Lung microvascular endothelial cell (primary cell): ENCODE measurements at places on chromosomes 12 and 14. TPM values are rescaled to one million over a fixed set of nuclear protein-coding genes. Genes with fewer than 3 reads are reported as not detected.

Gene PTMS
- total RNA-seq: 45.1 and 56.0 TPM in 2 replicates

DNA sequence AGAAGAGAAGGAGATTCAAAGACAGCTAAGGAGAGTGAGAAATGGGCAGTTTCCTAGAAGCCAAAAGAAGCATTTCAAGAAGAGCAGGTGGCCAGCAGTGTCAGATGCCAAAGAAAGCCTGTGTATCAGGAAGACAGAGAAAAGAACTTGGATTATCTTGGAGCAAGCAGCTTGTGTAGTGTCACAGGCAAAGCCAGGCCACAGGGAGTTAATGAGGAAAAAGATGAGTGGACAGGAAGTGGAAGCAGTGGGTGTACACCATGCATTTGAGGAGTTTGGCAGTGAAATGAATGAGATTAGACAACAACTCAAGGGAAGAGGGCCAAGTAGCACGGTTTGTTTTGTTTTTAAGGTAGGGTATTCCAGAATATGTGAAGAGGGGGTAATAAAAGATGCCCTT, 5.6 kb upstream of the MYH7 start:
- DNase-seq: no peak

DNA sequence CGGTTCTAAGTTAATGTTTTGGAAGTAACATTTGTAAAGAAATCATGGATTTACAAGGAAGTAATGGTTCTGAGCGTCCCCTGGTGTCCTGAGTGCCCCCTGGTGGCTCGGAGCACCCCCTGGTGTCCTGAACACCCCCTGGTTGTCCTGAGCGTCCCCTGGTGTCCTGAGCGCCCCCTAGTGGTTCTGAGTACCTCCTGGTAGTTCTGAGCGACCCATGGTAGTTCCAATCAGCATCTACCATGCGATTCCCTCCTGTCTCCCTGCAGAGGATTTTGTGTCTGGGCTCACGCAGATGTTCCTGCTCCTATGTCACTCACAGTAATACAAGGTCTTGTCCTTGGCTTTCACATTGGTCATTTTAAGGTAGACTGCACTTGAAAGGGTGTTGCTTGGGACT, 1352.9 kb downstream of the TMEM121 start:
- peak; percentile 37 for DNase-seq

Gene DLK1
- total RNA-seq: not detected in 2 replicates

- DNase-seq: no peak
Observed at GRCh38 chr14:96455588-96455987, 46.6 kb upstream of the PAPOLA start.

Gene RIMKLB
- total RNA-seq: 33.3 and 46.6 TPM in 2 replicates

GRCh38 chr14:97584528-97584927, 787.3 kb downstream of the VRK1 start:
- no peak for DNase-seq

Gene TROAP
- 1.6 and 8.9 TPM in 2 replicates for total RNA-seq

Gene OR6C2
- not detected in 2 replicates for total RNA-seq

Gene TBC1D30
- 6.3 and 9.8 TPM in 2 replicates for total RNA-seq

DNA sequence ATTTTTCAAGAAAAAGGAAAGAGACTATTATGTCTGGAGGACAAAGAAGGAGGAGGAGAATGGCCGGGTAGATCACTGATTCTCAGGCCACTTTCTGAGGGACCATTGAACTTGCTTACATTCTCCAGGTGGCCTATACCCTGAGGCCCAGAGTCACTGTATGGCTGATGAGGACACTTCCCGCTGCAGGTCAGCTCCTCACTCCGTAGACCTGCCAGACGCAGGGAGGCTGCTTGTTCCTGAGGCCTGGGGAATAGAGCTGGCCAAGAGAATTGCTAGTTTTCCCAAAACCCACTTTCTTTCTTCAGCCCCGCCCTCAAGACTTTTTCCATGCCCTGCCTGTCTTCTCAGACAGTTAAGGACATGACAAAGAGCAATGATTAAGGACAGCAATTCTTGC, 510.5 kb upstream of the TBX3 start:
- DNase-seq: no peak

Gene MYH7
- total RNA-seq: not detected in 2 replicates

- DNase-seq: no peak
Observed at GRCh38 chr12:31456562-31456961, 130.6 kb upstream of the SINHCAF start.

Gene DICER1
- total RNA-seq: 24.6 and 27.6 TPM in 2 replicates

DNA sequence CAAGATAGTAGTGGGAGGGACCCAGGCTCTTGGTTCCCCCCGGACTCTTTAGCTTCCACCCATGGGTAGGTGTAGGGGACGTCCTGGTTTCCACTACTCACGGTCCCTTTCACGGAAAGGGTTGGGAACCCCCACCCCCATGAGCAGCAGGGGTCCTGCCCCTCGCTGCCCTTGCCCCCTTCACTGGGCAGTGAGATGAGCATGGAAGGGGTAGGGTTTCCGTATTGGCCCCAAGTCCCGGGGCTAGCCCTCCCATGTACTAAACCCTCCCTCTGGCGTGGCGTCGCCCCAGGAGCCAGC, 12.7 kb downstream of the AGAP2 start:
- DNase-seq: no peak

DNA sequence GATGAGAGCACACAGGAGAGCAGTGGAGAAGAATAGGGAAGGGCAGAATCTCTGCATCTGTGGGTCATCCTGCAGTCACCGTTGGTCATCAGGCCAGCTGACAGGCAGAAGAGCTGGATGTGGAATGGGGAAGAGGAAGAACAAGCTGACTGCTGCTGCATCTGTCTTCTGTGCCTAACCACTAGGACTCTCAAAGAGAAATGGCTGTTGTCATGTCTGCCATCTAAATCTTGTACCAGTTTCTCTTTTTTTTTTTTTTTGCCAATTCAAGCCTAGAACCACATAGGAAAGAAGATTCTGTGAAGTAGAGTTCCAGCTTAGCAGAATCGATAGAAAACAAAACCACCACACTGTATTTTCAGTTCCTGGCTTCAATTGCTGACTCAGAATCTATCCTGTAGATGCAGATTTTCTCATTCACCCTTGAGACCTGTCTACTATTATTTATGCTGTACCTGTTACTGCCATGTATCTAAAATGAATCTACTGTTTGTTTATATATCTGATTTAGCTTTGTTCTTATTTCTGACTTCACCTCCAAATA, 421.9 kb upstream of the PRICKLE1 start:
- DNase-seq: no peak

Gene VWF
- 496 and 1,530 TPM in 2 replicates for total RNA-seq

DNA sequence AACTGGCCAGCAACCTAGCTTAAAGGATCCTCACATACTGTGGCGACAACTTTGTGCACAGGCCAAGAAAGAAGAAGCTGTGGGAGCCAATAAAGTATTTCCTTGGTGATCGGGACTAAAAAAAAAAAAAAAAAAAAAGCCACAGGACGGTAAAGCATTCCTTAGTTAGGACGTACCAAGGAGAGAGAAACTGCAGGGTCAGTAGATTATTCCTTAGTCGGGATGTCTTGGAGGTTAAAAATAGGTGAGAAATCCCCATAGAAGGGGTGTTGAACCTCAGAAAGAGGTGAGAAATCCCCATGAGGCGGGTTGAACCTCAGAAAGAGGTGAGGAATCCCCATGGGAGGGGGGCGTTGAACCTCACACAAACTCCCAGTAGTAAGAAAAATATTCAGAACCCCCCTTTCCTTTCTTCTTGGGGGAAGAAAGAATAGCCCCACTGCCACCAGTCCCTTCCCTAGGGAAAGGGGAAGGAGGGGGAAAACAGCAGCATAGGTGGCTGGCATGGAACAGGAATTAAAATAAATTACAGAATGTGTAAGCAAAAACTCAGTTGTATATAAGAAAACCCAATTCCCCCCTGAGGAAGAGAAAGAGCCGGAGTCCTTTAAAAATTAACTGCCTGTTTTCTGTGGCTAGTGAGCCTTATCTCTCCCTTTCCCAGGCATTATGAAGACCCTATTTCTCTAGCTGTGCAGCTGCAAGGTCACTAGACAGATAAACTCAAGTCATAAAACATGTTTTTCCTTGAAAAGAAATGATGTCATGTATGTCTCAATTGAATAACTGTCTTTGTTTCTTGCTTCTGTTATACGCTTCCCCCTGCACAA, 26.8 kb downstream of the KLRK1 start:
- no peak for DNase-seq

Gene IL31
- not detected in 2 replicates for total RNA-seq

- DNase-seq: no peak
Observed at GRCh38 chr14:38662781-38663180, 406.9 kb upstream of the CLEC14A start.

Gene GYS2
- total RNA-seq: not detected in 2 replicates

GRCh38 chr12:5665615-5666014, 233.7 kb downstream of the NTF3 start:
- no peak for DNase-seq

Gene IGFBP6
- total RNA-seq: 2.2 and 16.6 TPM in 2 replicates

DNA sequence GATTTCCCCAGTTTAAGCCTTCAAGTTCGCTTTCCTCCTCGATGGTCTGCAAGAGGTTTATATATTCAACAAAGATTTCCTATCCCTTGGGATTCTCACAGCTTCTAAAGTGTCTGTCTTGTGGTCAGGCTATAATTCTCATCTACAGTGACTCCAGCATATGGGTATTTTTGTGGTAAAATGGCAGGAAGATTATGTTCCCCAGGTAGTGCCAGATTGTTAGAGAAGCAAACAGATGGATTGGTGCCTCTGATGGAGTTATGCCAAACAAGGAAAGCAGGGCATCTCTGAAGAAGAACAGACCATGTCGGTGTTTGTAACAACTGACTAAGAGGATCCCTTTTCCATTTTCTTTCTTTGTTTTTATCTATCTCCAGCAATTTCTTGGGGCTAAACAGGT, 5.5 kb upstream of the CCDC175 start:
- DNase-seq: no peak

GRCh38 chr12:42933461-42934081, 344.0 kb upstream of the PRICKLE1 start:
- DNase-seq: no peak

Gene PLBD1
- 0.22 and 0.40 TPM in 2 replicates for total RNA-seq

DNA sequence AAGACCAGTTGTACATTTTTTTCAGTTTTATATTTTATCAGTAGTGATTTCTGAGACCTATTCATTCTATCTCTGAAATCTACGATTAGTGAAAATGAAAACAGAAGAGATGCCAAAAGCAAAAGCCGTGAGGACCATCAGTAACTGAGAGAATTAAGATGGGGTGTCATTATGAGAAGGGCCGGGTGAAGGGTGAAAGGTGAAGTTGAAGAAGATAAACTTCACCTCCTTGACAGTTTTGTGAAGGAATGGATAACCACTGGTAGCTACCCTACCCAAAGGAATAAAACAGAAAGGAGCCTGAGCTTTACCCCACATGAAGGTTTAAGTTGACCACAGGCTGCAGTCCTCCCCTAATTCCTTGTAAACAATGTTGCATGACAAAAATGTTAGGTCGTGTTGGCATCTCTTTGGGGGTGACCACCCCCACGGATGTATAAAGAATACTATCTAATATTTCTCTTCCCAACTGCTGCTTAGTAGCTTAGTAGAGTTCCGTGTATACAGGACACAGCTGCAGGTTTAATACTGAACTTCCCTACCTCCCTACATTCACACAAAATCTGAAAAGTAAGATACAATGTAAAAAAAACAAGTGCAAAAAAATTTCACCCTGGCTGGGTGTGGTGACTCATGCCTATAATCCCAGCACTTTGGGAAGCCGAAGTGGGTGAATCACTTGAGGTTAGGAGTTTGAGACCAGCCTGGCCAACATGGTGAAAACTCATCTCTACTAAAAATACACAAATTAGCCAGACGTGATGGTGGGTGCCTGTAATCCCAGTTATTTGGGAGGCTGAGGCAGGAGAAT, 23.9 kb downstream of the GPR19 start:
- DNase-seq: no peak

GRCh38 chr14:35875296-35875695, 49.2 kb downstream of the BRMS1L start:
- DNase-seq: no peak

DNA sequence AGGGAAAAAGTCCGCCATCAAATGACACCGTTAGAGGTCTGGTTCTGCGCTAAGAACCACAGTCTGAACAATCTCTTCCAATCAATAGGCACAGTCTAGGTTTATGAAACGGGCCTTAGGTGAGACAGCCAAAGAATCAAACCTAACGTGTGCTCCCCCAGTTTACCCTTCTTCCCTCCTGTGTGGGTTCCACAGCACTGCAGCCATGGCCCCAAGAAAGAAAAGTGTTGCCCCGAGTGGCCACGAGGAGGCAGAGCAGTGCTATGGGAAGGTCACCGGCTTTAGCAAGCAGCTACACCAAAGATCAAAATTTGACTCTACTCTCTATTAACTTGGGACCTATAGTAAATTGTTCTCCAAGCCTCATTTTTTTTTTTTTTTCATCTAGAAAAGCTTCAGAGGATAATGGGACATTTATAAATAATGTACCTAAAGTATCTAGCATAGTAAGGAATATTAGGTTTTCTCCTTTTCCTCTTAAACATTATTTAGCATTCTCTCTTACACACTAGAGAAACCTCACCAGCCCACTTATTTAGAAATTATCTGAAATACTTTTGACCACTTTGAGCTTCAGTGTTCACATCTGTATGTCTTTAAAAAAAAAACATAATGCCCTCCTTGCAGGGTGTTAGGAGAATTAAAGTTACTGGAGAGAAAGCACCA, 70.2 kb upstream of the GPHB5 start:
- DNase-seq: peak; percentile 84

- DNase-seq: no peak
Observed at GRCh38 chr12:102322254-102322653, 124.6 kb upstream of the PMCH start.

GRCh38 chr12:10697156-10697555, 23.3 kb upstream of the STYK1 start:
- DNase-seq: no peak

GRCh38 chr12:106275458-106275857, 27.1 kb upstream of the TCP11L2 start:
- no peak for DNase-seq

Gene RERG
- not detected in 2 replicates for total RNA-seq

DNA sequence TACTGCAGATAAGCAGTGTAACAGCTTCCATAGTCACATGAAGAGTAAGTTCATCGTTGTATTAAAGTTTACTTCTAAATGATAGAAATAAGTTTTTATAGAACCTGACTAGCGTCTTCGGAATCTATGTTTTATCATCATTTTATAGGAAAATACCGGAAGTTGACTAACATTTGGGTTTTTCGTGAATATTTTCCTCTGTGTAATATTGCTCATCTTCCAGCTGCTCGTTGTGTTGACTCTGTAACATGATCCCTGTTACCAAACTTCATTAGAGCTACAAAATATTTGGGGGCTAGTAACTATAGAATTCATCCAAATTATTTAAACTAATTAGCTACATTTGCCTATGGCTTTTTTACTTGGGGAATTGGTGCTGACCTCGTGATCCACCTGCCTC, 37.2 kb downstream of the DDX51 start:
- no peak for DNase-seq

DNA sequence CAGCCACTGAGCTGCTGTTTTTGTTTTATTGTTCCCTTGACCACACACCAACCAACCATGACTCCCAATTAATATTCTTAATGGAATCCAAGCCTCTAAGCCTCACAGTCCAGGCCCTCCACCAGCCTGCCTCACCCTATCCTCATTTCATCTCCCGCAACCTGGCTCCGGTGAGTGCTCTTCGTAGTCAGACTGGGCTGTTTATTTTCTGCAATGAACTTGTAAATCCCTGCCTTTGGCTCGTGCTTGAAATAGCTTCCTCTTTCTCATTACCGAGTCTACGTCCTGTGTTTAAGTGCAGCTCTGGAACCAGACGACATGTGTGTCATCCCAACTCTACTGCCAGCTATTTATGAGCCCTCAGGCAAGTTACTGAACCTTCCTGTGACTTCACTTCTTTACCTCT, 12.4 kb upstream of the ETFBKMT start:
- DNase-seq: peak; percentile 10

GRCh38 chr12:752695-753610, 574 bp downstream of the WNK1 start:
- DNase-seq: peak; percentile 69
